Activated naive CD4-positive, alpha-beta T cell (primary cell): ENCODE measurements at places on chromosomes 2 and 18.
A peak's percentile ranks its signal among the peaks of the same experiment; 100 is the strongest.

DNA sequence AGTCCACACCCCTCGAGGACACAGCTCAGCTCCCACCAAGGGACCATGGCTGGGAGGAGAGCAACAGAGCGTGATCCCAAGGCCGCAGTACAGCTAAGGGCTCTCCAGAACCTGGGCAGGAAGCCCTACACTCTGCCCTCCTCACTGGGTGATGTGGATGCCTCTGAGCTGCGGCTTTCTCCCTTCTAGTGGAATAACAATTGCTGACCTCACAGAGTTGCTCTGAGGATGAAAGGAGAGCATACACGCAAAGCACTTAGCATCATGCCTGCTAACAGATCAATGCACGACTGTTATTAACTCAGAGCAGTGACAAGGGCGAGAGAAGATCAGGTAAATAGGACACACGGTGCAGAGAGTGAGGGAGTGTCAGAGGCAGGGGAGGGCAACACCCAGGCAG lies 74.2 kb downstream of the ZFP36L2 start:
- no peak for DNase-seq

- no peak for DNase-seq
These were observed 50.3 kb upstream of the ST3GAL5 start for GRCh38 chr2:85939131-85939530.

GRCh38 chr18:73431620-73432019 lies 563.8 kb upstream of the NETO1 start:
- DNase-seq: no peak

GRCh38 chr2:159684796-159685195 lies 27.5 kb upstream of the MARCHF7 start:
- no peak for DNase-seq

DNA sequence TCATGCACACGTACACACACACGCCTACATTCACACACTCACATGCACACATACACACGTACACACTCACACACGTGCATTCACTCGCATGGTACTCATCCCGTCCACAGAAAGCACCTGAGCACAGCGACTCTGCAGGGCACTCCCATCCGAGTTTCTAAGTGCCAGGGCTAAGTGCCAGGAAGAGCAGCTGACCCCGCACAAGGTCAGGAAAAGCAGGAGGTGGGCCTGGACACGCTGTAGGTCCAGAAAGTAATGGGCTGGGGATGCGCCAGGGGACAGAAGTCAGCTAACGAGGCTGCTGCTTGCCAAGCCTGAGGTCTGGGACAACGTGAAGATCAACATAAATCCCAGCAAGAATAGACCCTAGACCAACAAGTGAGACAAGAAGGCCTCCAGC lies 15.8 kb downstream of the ADI1 start:
- no peak for DNase-seq

GRCh38 chr2:85353876-85354285 lies 447 bp downstream of the RETSAT start:
- DNase-seq: no peak

- no peak for DNase-seq
These were observed 40.9 kb upstream of the STPG4 start for GRCh38 chr2:47196046-47196445.

DNA sequence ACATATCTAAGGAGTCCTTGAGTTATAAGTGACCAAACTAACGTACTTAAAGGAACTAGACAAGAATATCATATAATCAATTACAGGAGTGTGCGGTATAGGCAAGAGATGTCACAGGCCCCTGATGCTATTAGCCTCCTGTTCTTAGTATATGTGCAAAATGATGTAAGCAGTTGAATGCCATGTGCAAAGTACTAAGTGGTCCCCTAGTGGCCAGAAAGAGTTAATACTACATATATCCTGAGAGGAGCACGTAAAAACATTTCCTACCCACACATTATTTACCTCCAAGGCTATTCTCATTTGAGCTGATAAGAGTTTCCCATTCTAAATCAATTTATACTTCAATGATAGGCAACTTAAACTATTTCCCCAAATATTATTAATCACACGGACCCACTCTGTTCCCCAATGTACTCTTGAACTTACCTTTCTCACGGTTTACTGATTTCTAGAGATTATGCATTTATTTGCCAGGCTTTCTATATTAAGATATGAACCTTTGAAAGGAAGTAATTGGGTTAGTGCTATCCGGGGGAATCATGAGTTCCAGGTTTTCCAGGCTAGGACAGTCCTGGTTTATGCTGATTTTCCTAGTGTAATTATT lies 158.0 kb upstream of the KLHL14 start:
- DNase-seq: no peak

GRCh38 chr18:22250591-22250996 lies 81.2 kb downstream of the GATA6 start:
- no peak for DNase-seq

GRCh38 chr2:135744760-135745314 lies 3.2 kb downstream of the UBXN4 start:
- DNase-seq: no peak

DNA sequence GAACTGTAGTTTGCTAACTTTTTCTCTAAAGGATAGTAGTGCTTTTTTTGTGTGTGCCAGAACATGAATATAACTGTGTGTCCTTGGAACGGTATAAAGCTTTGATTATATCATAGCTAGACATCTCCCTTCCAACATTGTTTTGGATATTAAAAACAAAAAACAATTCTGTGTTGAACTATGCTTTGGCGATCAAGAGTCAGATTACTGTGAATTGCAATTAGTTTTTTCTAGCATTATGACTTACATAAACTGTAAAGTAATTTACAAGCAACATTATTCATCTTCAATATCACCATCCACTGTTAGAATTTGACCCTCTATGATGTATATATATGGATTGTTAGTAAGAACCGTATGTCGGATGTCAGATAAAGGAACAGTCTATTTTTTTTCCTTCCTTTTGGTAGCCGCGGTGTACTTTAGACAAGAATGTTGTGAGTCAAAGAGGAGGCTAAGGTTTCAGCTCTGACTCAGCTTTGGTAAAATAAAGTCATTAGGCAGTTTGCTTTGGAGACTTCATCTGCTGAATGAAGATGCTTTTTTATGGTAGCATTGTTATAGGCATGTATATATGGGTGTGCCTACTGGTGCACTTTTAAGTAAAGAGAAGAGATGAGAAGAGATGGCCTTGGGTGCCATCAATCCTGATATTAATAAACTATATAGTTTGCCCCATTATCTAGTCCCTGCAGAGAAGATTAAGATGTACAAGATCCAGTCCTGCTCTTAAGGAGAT lies 76.4 kb downstream of the LTBP1 start:
- no peak for DNase-seq

- no peak for DNase-seq
These were observed at the start of gene SIX2 for GRCh38 chr2:45009303-45009927. SIX2 (minus strand) TSS chr2:45009452; CDS start chr2:45009110, 342 bp downstream.

DNA sequence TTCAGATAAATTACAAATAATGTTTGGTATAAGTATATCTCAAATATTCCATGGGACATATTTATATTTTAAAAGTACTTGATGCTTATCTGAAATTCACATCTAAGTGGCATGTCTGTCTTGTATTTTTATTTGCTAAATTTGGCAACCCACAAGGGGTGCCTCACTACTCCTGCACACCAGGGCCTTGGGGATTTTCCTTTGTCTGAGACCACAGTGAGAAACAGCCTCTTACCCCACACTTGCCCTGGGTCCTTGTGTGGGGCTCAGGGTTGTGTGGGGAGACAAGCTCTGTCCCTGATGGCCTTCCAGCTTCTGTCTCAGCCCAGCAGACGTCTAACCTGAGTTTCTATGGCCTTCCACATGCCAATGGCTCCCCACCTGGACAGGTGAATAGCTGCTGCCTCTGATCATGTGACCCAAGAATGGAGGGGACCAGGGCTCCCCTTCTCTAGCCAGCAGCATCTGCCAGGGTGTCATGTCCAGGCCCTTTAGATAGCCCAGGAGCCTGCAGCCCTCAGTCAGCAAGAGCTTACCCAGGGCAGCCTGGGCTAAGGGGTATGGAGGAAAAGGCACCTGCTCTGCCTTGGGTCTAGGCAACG lies 49.5 kb upstream of the MRPL33 start:
- no peak for DNase-seq

- DNase-seq: no peak
These were observed 86.5 kb downstream of the LRP2 start for GRCh38 chr2:169275696-169276444.

DNA sequence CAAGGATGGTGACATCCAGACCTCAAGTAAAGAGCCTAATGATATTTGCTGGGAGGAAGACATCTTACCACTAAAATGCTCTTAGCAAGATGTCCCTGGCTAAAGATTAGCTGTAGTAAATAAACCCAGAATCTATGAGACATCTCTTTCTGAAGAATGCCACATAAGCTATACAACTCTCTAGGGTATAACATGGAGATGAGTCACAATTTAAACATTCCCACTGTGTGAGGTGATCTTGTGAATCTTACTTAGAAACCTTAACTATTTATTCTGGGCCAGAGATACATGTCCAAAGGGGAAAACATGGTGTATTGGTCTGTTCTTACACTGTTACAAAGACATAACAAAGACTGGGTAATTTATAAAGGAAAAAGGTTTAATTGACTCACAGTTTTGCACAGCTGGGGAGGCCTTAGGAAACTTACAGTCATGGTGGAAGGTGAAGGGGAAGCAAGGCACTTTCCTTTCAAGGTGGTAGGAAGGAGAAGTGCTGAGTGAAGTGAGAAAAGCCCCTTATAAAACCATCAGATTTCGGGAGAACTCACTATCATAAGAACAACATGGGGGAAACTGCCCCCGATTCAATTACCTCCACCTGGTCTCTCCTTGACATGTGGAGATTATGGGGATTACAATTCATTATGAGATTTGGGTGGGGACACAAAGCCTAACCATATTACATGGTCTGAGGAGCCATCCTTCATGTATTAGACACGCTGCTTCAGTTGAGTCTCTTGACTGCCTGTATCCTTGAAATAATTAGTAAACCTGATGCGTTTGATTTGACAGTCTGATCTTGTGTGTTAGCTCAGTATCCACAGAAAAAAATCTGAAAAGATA lies 17.1 kb downstream of the KRCC1 start:
- no peak for DNase-seq

DNA sequence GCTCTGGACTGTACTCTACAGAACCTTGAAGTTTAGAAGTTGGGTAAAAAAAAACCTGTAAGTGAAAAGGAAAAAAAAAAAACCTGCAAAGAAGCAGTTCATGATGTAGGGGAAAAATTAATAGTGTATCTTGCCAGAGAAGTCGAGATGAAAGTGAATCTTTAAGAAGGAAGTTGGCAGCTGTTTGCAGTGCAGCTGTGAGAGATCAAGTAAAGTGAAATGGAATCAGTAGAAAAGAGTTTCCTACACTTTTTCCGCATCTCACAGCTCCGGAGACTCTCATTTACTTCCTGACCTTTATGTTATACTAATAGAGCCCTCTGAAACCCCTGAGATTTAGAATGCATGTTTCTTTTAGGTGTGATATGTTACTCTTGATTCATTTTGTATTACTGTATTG lies 19.2 kb downstream of the RNMT start:
- no peak for DNase-seq

DNA sequence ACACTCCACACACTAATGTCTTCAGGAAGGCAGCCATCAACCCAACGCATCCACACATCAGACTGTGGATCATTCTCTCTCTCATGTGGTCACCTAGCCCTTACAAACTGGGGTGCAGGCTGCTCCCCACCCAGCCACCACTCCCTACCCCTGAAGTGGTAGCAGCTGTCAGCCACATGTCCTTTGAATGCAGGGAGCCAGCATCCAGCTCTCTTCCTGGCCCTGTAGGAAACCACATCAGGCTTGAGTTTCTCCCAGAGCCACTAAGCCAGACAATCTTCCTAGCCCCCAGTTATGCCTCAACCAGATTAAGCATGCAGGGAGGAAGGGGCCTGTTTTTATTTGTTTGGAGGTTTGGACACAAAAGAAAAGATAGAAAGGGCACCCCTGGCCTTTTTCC lies 52.8 kb upstream of the SPP2 start:
- no peak for DNase-seq

DNA sequence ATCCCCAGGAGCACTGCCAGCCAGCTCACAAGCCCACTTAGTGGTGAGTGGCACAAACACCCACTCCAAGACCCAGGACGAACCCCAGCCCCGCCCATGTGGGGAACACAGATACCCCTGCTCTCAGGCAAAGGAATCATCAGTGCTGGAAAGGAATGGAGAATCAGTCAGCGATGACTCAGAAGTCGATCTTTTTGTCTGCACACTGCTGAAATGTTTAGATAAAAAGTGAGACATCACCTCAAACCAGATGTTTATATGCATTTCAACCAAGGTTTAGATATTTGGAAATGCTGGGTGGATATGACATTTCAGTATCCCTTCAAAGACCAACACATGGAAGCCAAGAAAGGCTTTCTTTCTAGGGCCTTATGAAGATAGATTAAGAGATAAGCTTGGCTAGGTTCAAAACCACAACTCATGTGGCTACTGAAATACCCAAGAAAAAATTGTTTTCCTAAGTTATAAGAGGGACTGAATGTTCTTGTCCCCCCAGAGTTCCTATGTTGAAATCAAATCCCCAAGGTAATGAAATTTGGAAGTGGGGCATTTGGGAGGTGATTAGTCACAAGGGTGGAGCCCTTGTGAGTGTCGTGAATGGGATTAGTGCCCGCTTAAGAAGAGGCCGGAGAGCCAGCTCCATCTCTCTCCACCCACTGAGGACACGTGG lies 43.7 kb downstream of the POU3F3 start:
- DNase-seq: no peak

DNA sequence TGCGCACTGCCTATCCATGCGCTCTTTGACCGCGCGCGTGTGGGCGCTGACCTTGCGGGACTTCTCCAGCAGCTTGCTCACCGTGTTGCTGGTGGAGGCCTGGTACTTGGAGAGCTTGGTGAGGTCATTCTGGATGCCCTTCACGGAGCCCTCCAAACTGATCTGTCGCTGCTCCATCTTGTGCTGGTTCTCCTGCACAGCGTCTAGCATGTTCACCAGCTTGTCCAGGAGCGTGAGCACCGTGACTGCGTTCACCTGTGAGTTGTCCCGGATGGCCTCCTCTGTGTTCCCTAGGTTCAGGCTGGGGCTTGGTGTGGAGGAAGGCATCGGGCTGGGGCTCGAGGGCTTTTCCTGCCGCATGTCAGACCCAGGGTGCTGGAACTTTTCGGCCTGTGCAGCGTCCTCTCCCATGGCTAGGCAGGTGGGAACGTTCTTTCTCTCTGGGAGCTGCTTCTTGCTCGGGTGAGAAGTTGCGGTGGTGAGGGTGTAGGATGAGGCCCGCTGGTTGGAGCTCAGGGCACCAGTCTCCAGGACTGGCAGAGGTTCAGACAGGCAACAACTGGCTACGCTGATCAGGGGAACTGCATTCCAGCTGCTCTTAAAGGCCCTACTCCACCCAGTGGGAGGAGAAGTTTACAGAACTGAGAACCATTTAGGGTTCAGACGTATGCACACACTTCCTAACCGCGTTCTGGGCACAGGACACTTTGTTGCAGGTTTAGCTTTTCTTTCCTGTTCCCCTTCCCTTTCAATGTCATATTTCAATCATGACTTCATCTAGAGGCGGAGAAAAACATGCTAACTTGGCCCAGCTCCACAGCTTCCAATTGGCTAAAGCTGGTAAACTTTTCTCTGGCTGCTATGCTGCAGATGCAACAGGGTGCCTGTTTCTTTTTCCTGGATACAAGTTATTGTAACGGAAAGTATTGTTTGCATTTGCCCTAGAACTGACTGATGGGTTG lies at the start of gene CAVIN2:
CAVIN2 (minus strand) TSS at position 574 of the 962 bp plus-strand sequence; CDS start at position 411, 163 bp downstream.
- no peak for DNase-seq

GRCh38 chr2:211494536-211494935 lies 938.1 kb downstream of the CPS1 start:
- no peak for DNase-seq

- DNase-seq: peak; percentile 20
These were observed 61.3 kb upstream of the ITSN2 start for GRCh38 chr2:24421668-24422067.
